Activated CD4-positive, alpha-beta T cell treated with anti-CD3 and anti-CD28 coated beads, Interleukin-2, amount 50 U/mL, for 24 hours (primary cell): ENCODE measurements at places on chromosomes 13 and 19.

DNA sequence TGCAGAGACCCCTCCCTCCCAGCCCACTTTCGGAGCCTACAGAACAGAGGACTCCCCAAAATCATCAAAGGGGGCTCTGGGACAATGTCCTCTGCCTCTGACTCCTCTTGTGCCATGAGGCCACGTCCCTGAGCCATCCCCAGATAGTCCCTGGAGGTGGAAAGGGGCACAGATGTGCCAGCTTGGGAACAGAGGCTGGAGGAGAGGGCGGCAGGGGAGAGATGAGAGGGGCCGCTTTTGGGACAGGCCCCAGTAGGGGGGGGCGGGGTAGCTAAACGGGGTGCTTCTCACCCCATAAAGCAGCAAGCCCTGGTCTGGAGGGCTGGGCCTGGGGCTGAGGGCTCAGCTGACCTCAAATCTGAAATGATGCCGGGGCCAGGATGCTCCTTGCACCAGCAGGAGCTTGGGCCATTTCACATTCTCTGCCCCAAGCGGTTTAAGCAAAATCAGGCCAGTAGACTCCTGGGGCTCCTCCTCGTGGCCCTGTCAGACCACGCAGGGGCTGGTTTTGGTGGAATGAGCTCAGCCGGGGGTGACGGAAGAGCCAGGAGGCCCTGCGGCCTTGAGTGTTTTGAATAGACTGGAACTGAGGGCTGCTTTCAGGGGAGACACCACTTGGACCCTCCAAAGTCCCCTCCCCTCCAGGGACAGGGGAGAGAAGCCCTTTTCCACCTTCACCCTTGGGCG, 27.1 kb downstream of the ONECUT3 start:
- DNase-seq = no peak

DNA sequence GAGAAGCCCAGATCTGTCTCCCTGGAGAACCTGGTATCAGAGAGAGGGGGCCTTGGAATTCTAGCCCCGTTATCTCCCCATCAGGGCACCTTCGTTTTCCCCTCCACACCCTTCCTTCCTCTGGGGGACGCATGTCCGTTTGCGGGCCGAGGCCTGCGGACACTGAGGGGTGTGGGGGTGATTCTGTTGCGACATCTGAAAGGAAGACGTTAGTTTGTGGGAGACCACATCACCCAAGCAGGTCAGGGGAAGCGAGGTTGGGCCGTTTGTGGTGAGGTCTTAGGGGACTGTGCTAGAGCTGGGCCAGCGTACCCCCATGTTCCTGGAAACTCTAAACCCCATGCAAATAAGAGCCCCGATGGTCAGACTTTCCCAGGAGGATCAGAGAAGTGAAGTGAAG, 3.7 kb upstream of the HSH2D start:
- no peak for DNase-seq

DNA sequence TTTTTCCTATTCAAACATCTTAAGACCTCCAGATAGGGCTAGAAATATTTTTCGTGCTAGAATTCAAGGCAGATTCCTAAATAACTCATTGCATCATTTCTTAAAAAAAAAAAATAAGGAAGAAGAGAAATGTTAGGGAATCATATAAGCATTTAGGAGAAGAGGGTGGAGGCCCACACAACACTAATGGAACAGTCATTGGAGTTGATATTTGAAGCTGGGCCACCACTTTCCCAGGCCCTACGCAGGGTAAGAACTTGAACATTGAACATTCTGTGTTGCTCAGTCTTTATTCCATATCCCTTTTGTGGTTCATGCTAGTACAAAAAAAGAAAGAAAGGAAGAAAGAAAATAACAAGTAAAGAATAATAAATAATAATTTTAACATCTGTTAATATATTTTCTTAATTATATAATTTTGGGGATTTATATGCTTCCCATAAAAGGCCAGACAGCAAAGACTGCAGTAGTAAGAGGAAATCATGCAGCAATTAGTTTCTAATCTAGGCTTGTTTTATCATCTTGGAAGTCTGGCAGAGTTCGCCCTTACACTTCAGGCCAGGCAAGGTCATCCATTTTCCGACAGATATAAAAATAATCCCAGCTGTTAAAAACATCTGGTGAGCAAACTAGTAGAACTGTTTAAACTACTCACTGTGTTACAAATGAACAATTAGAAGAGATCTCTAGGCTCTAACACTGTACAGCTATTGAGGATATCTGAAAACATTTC, 127.7 kb downstream of the FRY start:
- no peak for DNase-seq

GRCh38 chr13:106464076-106464475, 71.4 kb downstream of the EFNB2 start:
- DNase-seq = no peak

DNA sequence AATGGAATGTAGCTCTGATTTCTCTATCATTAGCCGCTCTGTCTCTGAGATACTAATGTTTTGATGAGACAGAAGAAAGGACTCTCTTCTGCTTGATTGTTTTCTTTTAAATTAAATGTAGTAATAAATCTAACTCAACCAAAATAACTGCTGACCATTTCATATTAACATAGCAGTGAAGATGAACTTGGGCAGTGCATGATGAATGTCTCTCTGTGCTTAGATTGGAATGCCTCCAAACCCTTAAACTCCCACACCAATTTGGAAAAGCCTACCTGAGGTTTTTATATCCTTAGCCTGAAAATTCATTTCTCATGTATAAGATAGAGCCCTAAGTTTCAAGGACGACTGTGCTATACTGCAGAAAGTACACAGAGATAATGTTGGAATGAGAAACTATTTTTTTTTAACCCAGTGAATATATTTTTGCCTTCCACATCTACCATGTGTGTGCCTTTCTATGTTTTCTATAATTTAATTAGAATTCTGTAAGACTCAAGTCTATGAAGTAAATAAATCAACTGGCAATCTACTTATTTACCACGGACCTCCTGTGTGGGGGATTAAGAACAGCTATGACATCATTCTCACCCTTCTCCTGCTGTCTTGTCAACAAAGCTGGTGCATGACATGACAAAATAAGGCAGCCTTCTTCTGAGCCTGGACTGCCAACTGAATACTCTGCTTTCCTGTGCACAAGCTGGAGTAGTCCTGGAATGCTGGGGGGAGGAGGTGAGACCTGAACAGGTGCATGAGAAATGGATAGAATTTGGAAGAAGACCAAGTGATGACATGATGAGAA, 155.5 kb downstream of the FGF9 start:
- no peak for DNase-seq

GRCh38 chr13:51999510-51999911, 11.7 kb downstream of the ATP7B start:
- no peak for DNase-seq

DNA sequence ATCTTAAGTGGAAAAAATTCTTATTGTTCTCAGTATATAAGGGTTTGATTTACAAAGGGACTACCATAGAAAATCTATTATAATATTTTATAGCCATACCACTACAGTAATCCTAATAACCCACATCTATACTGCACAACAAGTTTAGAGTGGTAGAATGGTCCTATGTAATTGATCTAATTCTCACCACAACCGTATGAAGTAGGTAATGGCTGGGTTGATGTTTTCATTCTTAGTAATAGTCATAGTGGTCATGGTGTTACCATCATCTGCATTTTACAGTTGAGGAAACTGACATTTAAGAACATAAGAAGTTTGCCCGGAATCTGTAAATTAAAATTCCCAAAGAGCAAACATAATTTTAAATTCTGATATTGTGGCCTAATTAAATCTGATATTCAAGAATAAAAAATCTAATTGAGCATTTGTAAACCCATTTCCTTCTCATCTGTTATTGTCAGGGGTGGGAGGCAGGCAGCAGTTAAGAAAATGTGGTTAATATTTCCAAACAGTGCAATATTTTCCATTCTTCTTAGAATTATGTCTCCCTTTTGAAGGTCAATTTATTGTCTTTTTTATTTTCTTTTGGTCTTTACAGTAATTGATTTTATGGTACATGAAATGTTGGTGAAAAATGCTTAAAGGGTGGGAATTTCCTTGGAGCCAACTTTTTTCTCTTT, 65.6 kb downstream of the DHRS12 start:
- no peak for DNase-seq

GRCh38 chr19:19873381-19873780, 7.7 kb downstream of the ZNF253 start:
- DNase-seq = no peak

DNA sequence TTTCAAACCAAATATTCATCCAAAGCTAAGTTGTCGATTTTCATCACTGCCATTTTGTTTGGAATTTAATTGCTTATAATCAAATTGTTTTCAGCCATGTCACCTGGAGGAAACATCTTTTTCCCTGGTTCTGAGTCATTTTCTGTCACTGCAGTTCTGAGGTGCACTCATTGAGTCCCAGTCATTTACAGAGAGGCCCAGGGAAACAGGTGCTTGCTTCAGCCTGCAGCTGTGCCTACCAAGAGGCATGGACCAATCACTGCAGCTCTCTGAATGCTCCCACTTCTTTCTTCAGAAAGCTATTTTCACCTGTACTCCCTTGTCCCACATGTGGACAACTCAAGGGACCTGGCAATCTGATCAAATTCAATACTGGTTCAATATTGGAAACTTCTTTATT, 308.1 kb downstream of the COG6 start:
- no peak for DNase-seq

DNA sequence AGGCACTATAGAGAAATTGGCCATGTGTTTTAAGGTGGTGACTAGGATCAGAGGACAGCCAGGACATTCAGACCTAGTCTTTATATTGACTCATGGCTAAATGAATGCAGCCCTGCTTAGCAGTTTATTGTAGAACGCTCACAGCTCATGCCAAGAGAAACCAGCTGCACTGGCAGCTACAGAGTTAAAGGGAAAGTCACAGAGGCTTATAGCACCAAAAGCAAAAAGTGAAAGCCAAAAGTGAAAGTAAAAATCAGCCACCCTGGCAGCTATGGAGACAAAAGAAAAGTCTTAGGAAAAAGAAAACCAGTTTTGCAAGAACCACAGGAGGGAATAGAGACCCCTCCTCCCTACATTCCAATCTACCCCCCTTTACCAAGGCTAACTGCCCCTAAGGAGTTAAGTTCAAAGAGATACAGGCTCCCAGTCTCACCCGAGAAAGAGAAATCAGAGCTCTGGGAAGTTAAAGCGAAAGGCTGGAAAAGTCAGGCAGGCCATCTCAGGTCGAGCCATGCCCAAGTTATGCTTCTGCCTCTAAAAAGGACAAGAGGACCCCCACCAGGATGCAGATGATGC, 99.0 kb downstream of the ZNF429 start:
- no peak for DNase-seq

GRCh38 chr19:41116261-41116660, 2.0 kb downstream of the CYP2F1 start:
- no peak for DNase-seq

- no peak for DNase-seq
Measured at GRCh38 chr13:50699874-50700663, 143.4 kb downstream of the DLEU7 start.

DNA sequence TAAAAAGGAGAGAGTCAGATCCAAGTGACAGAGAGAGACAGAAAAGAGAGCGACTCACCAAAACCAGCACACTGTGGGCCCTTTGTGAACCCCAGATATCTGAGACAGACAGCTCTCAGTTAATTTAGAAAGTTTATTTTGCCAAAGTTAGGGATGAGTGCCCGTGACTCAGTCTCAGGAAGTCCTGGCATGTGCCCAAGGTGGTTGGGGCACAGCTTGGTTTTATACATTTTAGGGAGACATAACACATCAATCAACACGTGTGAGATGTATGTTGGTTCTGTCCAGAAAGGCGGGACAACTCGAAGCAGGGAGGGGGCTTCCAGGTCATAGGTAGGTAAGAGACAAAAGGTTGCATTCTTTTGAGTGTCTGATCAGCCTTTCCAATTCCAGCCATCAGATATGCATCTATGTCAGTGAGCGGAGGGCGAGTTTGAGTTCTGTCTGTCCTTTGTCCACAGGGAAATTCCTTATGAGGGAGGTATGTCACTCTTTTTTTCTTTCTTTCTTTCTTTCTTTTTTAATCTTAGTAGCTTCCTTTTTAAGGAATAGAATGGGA, 37.2 kb upstream of the ATP11A start:
- no peak for DNase-seq

GRCh38 chr13:108851660-108852059, 222.2 kb downstream of the MYO16 start:
- no peak for DNase-seq

DNA sequence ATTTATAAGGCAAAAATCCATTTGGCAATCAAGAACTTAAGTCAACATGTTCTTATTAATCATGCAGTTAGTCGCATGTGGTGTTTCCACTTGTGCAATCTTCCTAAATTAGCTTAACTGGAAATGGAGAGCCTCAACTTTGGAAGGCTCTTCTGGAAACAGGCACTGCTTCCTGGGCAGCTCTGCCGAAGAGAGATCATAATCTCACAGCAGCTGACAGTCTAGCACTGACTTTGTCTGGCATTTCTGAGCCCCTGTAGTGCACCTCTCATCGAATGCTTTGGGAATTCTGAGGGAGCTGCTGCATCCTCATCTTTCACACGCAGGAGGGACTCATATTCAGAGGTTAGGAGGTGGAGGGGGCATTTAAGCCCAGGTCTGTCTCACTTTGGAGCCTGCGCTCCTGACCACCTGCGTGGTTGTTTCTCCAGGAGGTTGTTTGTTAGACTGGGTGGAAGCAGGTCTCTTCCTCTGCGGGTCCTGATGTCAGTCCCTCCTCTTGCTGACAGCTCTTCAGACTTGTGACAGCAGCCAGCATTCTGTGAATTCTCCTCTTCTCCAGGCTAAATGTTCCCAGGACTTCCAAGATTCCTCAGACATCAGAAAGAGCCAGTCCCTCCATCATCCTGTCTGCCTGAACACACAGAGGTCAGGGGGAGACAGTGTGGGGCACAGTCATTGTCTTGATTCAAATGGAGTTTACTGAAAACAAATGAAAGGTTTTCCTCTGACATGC, 100.4 kb upstream of the GJB6 start:
- DNase-seq = no peak

DNA sequence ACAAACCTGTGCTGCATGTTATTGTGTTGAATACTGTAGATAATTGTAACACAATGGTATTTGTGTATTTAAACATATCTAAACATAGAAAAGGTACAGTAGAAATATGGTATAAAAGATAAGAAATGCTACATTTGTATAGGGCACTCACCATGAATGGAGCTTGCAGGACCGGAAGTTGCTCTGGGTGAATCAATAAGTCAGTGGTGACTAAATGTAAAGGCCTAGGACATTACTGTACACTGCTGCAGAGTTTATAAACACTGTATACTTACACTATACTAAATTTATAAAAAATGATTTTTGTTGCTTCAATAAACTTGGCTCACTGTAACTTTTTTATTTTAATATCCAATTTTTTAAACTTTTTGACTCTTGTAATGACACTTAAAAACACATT, 34.4 kb downstream of the LMO7 start:
- no peak for DNase-seq

GRCh38 chr13:47708386-47708785, 292.7 kb downstream of the SUCLA2 start:
- no peak for DNase-seq
